ENCODE measurements at places on chromosomes 16 and 17.

- no peak for DNase-seq
Observed at GRCh38 chr17:59376506-59376905, 45.1 kb downstream of the YPEL2 start.

GRCh38 chr16:57791893-57792461 lies 10.3 kb downstream of the KIFC3 start:
- no peak for DNase-seq

GRCh38 chr17:330993-331701 lies 21.5 kb downstream of the RPH3AL start:
- DNase-seq: no peak

- DNase-seq: peak; percentile 21
Observed at GRCh38 chr16:78437352-78437968, 338.0 kb downstream of the WWOX start.

DNA sequence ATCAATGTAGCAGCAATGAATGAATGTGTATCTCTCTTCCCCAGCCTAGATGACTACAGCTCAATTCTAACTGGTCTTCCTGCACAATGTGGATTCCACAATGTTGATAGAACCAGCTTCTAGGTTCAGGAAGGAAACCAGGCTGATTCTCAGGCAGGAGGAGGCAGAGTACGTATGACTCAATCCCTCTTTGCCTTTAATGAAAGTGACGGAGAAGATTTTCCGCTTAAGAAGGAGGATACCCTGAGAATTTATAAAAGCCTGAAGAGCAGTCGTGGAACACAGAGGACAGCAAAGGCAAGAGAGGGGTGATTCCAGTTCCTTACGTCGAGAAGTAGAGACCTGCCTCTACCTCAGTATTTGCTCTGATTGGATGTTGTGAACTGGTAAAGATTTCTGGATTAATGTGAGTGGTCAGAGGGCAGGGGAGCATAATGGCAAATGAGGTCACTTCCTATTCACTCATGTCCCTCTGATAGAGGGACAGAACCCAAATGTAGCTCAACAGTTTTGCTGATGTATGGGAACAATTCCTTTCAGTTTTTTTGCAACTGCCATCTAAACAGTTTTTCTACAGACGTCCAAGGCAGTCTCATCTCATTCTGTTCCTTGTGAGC lies 15.0 kb upstream of the SLC16A11 start:
- no peak for DNase-seq

DNA sequence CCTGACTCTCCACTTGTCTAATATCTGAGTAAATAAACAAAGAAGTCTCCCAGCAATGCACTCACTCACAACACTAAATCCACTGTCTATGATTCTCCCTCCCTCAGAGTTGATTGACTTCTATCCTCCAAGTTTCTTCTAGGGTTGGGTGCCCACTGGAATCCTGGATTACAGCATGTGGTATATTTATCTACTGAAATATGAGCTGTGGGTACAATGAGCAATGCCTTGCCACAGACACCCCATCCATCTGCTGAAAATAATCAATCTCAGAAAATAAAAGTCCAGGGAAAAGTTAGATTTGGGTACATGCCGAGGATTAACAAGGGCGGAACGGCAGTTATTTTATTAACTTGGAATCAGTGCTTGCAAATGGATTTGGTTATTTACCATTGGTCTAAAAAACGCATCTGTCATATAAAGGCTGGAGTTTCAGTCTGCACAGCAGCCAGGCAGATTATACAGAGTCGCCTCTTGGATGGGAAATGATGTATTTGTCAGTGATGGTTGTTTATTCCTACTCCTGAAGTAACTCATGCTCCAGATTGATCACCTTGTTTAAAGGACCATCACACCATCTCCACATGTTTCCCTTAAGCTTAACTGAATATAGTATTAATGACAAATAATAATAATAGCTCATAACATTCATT lies 193.9 kb upstream of the SOX9 start:
- DNase-seq: no peak

DNA sequence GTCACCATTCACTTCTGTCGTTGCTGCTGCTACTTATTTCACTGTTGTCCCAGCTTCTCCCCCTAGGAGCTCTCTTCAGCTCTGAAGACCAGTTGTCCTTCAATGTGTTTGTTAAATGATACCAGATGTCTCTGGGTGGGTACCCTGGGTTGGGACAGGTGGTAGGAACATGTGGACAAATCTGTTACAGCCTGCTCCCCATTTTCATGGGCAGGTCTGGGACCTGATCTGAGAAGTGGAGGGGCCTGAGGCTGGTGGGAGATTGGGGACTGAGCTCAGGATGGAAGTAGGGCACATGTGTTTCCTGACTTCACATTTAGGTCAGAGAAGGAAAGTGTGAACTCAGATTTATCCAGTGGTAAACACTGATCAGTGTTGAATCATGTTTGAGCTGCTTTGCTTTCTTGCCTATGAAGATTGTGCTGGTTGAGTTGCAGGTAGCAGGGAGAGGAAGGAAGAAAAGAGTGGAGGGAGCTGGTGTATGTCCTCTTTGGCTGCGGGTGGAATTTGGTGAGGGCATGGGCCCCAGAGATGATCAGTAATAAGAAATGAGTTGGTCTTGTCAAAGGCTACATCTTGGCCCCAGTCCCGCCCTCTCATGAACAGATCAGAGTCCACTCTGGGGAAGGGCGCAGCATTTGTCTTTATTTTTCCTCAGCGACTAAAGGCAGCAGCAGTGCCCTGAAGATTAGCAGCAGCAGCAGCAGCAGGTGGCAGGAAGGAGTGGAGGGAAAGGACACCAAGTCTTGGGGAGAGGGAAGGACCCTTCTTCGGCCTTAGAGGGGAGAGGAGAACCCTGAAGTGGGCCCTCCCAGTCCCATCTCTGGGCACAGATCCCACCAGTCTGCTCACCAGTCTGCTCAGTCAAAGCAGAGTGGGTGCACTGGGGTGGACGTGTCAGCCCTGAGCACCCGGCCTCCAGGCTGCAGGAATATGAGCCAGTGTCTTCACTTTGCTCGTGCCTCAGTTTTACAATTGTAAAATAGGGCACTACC lies 6.1 kb upstream of the EFTUD2 start:
- no peak for DNase-seq

DNA sequence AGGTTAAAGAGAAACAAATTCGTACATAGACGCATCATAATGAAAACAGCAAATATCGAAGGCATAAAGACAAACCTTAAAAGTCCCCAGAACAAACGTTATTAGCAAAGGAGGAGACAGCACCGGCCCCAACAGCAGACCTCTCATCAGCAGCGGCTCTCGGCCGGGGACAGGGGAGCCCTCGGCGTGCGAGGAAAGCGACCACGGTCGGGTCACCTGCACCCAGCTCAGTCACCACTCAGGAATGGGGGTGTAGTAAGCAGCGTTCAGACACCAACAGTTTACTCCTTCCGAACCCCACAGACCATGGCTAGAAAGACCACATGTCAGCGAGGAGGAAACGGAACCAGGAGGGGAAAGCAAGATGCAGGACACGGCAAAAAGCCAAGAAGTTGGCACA lies 109.3 kb upstream of the CHMP6 start:
- no peak for DNase-seq

DNA sequence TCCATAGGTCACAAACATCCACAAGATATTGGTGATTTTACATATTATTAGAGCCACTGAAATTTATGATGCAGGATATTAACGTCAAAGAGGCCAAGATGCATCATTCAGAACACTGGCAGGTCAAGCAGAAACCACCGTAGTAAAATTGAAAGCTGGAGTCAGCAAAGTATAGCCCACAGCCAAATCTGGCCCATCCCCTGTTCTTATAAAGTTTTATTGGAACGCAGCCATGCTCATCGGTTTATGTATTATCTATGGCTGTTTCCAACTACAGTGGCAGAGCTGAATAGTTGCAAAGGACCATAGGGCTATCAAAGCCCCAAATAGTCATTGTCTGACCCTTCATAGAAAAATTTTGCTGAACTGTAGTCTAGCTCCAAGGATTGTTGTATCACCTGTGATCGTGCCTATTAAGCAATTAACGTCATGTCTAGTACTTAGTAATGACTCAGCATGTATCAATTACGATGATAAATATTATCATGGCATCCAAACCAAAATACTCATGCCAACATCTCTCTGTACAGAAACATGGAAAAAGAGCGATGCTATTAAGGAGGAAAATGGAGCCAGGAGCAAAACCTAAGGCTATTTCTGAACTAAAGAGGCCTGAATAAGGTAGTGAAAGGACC lies 165.6 kb downstream of the IRX3 start:
- no peak for DNase-seq

- no peak for DNase-seq
Observed at GRCh38 chr16:89613231-89613953, at the start of gene DPEP1. DPEP1 (plus strand) TSS chr16:89613642; CDS start chr16:89630411, 16,769 bp downstream.

DNA sequence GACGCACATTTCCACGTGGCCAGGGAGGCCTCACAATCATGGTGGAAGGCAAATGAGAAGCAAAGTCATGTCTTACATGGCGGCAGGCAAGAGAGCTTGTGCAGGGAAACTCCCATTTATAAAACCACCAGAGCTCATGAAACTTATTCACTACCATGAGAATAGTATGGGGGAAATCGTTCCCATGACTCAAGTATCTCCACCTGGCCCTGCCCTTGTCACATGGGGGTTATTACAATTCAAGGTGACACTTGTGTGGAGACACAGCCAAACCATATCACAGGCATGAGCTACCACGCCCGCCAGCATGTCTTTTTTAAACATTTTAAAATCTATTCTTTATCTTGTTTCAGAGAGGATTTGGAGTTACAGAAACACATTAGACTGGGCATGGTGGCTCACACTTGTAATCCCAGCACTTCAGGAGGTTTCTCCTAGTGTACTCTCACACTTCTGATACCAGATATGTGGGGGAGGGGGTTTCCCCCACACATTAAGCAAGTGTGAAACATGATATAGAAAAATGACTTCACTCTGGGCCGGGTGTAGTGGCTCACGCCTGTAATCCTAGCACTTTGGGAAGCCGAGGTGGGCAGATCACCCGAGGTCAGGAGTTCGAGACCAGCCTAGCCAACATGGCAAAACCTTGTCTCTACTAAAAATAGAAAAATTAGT lies 5.6 kb upstream of the ATMIN start:
- no peak for DNase-seq

GRCh38 chr17:58327363-58328194 lies 1.0 kb downstream of the TSPOAP1 start:
- DNase-seq: no peak

- no peak for DNase-seq
Observed at GRCh38 chr17:55463600-55463999, 42.0 kb upstream of the MMD start.

DNA sequence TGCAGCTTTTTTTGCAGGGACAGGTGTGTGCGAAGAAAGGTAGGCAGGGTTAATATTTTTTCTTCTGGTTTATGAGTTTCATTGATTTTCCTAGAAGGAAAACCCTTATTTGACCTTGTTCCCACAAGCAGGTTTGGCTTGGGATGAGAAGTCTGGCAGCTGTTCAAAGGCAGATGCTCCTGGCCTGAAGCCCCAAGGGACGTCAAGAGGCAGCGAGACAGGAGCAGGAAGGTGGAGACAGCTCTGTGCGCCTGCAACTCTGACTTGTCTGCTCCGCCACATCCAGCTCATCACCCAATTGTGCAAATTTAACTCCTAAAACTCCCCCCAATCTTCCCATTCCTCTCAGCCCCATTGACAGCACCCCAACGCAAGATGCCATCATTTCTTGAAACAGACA lies 136.8 kb upstream of the XYLT1 start:
- no peak for DNase-seq

- no peak for DNase-seq
Observed at GRCh38 chr17:20267459-20267842, 199.9 kb downstream of the LGALS9B start.

DNA sequence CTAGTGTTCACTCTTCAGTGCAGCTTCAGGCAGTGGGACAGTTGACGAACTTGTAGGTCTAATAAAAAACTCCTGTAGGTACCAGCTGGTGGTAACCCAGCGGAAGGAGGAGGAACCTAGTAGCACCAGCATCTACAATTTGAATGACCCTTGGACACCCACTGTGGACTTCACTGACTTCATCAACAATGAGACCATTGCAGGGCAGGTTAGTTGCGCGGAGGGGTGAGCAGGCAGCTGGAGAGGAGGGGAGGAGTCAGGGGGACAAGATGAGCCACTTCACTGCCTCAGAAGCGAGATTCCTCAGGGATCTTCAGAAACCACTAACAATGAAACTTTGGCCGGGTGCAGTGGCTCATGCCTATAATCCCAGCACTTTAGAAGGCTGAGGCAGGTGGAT lies 22.3 kb downstream of the AOC3 start:
- no peak for DNase-seq

DNA sequence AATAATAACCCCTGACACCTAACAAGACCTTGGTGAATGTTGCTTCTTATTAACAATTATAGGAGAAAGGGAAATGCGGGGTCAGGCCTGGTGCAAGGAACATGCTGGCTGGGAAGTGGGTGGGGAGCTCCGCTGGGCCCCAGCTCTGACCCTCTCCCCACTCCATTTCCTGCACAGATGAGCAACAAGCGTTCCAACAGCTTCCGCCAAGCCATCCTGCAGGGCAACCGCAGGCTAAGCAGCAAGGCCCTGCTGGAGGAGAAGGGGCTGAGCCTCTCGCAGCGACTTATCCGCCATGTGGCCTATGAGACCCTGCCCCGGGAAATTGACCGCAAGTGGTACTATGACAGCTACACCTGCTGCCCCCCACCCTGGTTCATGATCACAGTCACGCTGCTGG lies 23.0 kb downstream of the RHBDL3 start:
- no peak for DNase-seq

GRCh38 chr16:89216315-89217137 lies 977 bp upstream of the ZNF778 start:
- DNase-seq: peak; percentile 67

DNA sequence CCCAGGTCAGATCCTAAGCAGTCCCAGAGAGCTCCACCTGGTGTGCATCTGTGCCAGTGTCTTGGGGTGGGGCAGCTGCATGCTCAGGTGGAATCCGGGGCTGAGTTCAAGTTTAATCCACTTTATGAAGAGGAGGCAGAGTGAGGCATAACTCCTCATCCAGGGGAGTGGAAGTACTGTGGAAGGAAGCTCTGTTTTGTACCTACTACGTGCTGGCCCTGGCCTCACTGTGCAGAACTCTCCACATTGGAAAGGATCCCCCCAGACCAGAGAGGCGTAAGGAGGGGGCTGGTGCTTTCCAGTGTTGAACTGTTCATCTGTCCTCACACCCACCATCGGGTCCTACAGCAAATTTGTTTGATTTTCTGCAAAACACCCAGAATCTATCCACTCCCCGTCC lies 78.0 kb downstream of the ABCC6 start:
- no peak for DNase-seq

- no peak for DNase-seq
Observed at GRCh38 chr17:1216217-1217088, 36.7 kb upstream of the ABR start.

- no peak for DNase-seq
Observed at GRCh38 chr16:67378642-67379041, 14.7 kb downstream of the TPPP3 start.
